Fibroblast of the aortic adventitia (primary cell): ENCODE measurements at places on chromosomes 2 and 18.

DNA sequence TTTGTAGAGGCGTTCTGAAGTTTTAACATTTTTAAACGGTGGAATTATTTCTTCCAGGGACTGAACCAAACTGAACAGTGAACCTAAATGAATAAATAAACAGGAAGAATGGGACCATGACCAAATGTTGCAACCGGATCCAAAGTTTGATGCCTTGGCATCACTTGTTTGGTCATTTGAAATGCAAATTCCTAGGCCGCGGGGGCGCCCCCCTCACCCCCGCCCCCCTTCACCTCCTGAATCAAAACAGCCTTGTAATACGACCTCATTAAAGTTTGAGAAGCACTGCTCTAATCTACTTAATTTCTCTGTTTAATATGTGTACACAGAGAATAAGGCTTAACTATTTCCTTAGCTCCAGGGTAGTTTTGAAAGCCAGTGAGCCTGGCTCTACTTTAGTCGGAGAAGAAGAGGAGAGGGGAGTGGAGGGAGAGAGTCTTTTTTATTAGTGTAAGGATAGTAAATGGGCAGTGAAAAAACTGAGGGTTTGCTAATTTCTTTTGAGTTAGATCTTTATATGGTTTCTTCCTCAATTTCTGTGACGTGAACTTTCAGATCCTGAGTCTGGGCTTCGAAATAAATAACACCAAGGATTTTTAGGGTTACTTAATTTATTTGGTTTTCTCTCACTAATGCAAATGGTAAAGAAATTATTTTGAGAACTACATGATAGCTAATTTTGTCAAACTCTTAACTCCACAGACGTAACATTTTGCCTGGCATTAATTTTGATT lies 5.7 kb downstream of the C2orf80 start:
- no peak for DNase-seq

GRCh38 chr18:2656981-2657512 lies 1.5 kb downstream of the SMCHD1 start:
- DNase-seq, result peak; percentile 22

DNA sequence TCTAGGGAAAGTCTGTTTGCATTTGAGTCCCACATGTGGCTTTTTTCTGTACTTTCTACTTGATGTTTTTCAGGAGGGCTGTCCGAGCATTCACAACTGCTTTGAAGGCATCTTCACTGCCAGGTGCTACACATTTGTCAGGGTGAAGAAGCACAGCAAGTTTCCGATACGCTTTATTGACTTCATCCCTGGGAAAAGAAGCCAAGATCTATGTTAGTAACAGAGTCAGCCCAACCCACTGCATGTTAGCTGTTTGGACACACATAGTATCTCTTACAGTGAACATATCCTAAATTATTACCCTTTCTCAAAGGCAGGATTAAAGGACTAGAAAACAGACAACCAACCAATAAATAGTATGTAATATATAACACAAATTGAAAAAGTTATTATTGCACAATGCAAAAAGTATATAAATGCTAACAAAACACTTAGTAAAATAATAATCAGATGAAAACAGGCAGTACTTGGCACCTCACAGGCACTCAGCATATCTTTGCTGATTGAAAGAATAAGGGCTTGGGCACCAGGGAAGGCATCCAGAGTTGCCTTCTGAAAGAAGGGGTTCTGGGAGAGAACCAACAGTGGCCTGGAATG lies 24.1 kb downstream of the DNAJC27 start:
- no peak for DNase-seq

DNA sequence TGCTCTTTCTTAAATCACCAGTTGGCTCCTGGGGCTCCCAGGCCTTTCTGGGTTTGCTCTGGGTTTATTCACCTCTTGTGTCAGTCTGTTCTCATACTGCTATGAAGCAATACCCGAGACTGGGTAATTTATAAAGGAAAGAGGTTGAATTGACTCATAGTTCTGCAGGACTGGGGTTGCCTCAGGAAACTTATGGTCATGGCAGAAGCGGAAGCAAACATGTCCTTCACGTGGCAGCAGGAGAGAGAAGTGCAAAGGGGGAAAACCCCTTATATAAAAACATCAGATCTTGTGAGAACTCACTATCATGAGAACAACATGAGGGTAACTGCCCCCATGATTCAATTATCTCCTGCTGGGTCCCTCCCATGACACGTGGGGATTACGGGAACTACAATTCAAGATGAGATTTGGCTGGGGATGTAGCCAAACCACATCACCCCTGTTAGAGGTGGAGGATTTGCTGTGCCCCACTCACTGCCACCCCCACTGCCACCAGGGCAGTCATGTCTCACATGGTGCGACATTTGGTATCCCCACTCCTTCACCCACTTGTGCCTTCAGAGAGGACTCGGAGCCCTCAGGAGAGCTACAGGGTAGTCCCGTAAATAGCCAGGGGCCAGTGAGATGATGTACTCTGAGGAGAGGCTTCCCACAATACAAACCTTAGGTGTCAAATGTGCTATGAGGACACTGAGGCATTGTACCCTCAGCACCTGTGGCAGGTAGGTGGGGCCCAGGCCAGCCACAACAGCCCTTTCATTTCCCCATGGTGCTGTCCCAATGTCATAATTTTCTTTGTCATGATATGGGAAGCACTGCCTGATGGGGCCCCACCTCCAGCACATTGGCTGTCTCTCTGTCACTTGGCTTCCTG lies 35.7 kb downstream of the CDC42EP3 start:
- peak; percentile 73 for DNase-seq

GRCh38 chr2:98469862-98470544 lies 25.3 kb downstream of the INPP4A start:
- no peak for DNase-seq

DNA sequence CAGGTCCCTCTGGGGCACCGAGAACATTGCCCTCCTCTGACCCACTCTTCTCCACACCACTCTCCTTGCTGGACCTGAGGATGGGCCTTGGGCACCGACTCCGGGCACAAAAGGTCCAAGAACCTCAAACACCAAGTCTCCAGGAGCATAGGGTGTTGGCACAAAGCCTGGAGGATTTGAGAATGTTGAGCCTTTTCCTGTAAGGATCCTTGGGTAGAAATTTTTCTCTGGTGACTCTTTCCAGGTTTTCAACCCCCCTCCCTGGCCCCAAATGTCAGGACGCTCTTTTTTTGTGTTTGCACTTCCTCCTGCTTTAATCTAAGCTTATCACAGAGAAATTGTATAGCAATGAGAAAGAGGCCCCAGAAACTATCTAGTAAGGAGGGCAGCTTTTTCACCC lies 9.2 kb downstream of the SPR start:
- peak; percentile 46 for DNase-seq

GRCh38 chr2:105876191-105876590 lies 131.5 kb downstream of the NCK2 start:
- DNase-seq, result no peak

GRCh38 chr2:177000061-177000714 lies 212.4 kb upstream of the HNRNPA3 start:
- no peak for DNase-seq

DNA sequence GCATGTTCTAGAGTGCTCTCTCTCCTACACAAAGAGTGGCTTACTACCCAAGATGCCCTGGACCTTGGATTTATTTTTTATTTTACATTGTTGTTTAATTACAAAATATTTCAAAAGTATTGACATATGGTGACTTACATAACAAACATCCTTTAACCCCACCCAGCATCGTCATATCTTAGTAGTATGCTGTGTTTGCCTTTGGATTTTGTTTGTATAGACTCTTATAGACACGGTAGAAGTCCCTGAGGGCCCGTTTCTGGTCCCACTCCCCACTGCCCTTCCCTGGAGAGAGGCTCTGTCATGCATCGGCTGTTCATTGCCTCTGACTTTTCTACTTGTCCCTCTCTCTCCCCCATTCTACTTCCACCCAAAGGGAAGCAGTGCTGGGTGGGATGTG lies 112.0 kb downstream of the ZBTB7C start:
- DNase-seq, result no peak

GRCh38 chr2:39897273-39897672 lies 118.2 kb upstream of the THUMPD2 start:
- DNase-seq, result no peak

DNA sequence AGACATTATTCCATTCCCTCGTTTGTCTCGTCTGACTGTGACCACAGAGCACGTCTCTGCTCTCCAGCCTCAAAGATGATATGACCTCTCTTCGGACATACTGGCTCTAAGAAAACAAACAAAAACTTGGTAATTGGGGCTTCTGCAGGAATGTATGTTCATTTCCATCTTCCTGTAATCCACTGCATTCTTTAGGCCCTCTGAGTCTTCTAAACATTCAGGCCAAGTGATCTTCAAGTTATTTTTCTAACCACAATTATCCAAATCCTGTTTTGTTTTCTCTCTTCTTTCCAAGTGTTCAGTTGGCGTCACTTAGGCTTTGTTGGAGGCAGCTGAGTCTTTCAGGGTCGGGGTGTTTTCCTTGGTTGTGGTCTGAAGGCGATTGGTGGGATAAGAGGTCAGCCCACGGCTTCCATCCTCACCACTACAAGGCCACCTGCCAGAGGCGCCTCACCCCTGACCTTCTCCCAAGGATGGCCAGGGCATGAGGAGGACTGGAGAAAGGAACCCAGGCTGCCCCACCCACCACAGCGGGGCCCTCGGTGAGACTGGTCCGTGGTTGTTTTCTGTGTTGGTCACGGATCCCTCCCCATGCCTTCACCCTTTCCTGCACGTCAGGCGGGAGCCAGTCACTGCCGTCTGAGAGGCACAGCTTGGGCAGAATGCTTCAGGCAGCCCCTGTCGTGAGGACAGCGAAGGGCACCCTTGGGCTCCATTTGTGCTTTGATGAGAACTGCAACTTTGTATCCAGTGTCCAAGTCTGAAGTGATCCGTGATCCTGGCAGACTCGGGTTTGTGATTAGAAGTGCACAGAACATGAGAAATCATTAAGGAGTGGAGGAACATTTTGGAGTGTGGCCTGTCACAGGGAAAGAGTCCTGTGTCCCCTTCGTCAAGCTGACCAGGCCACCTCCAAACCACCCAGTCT lies 88.6 kb upstream of the FHL2 start:
- peak; percentile 56 for DNase-seq

- DNase-seq, result no peak
Measured at GRCh38 chr2:44713170-44713569, 228.3 kb upstream of the SIX3 start.

GRCh38 chr2:159119652-159120257 lies 151.3 kb downstream of the TANC1 start:
- DNase-seq, result no peak

- no peak for DNase-seq
Measured at GRCh38 chr2:199734011-199734410, 117.0 kb downstream of the FTCDNL1 start.

GRCh38 chr18:57980573-57981307 lies 63.3 kb upstream of the NEDD4L start:
- DNase-seq, result no peak

DNA sequence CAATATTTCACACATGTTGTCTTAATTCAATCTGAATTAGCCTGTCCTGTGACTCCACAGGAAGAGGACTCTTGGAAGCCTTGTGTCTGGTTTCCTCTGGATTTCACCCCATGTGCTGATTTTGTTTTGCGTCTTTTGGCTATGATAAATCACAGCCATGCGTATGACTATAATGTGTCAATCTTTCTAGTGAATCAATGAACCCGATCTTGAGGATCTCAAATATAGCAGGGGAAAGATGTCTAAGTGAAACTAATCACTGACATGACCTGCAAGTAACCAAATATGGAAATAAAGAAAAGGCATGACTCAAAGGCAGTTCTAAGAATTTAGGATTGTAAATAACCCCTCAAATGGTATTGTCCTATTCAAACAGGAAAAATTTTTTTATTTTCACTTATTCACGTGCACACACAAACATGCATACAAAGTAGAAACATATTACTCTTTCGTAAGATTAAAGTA lies 8.2 kb downstream of the WDFY1 start:
- no peak for DNase-seq

GRCh38 chr2:47087051-47087450 lies 68.1 kb downstream of the STPG4 start:
- no peak for DNase-seq

DNA sequence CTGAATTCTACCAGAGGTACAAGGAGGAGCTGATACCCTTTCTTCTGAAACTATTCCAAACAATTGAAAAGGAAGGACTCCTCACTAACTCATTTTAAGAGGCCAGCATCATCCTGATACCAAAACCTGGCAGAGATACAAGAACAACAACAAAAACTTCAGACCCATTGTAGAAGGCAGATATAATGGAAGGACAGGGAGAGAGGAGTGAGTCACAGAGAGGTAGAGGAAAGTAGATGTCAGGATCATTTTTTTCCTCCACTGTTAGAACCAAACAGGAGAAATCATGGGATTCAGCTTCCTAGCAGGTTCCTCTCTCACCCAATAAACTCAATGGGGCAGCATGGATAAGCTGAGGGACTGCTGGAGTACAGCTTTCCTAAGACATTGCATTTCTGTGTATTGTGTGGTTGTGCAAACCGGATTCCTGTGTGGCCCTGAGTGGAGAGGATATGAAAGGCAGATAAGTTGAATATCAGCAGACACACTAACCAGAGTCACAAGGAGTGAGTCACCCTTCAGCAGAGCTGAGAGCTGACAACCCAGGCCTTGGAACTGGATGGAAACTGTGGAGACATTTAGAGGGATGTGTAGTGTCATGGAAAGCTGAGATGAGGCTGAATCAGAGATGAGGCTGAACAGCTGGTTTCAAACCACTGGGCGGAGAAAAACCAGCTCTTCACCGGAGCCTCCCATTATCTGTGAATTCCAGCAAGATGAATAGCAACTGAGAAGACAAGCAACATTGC lies 60.9 kb upstream of the MMADHC start:
- DNase-seq, result peak; percentile 99

DNA sequence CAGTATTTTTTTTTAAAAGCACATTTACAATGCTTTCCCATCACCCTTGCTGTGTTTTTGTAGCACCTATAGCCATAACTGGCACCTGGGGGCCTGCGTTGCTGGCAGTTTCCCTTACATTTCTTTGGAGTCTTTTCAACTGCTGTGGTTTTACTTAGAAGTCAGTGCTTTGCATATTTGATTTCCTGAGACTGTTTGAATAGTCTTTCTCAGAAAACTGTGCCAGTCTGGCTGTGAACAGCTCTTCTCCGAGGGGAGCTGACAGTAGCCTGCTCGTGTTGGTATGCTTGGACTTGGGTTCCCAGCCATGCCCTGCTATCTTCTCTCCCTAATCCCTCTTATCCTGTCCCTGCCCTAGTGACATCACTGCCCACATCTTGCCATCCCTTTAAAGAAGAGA lies 81.5 kb downstream of the DPP4 start:
- no peak for DNase-seq

DNA sequence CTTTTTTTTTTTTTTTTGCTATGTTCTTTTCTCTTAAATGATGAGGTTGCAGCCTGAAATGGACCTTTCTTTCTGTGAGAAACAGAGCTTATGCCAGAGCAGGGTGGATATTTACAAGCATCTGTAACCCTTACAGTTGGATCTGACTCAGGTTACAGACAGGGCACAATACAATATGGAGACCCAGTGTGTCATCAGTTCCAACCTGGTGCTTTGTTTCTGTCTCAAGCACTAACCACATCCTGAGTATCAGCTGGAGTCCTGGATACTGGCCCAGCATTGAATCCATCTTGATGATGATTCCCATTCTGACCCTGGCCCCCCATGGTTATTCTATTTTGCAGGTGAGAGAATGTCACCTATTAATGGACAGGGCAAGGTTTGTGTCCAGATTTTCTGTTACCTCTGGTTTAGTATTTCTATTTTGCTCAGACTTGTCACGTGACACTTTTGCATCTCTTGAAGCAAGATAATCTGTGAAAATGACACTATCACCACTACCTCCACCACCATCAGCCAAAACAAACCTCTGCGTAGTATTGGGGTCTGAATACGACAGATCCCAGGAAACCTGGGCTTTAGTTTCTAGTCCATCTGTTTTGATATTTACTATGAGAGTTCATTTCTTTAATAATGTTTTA lies 174.0 kb downstream of the CCDC85A start:
- DNase-seq, result no peak

- no peak for DNase-seq
Measured at GRCh38 chr2:9836517-9836916, 6.8 kb upstream of the TAF1B start.
